SK-N-SH (cell line): ENCODE measurements at places on chromosomes 5 and 9.

GRCh38 chr5:43604699-43605098, 1.7 kb downstream of the NNT start:
- no peak overlapping the region for H3K4me3 ChIP-seq
- no peak for DNase-seq
- H3K27me3 ChIP-seq = no peaks in the 10 kb centered on the region
- peaks cover 4% of the 10 kb centered on the region for H3K36me3 ChIP-seq
- H3K4me1 ChIP-seq = peaks cover 15% of the 10 kb centered on the region

DNA sequence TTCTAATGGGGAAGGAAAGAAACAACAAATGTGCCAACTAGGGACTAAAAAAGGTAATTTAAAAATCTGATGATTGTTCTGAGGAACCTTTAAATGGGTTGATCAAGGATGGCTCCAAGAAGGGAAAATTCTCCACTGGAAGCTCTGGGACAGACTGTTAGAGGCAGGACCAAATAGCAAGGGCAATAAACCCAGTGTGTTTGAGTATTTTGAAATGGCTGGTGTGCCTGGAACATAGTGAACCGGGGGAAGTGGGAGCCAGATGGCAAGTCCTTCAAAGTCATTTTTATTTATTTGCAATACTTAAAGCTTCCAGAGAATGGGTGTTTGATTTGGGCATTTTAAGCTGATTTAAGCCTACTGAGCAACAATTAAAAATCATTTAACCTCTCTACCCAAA, 587.7 kb upstream of the MEF2C start:
- no peaks in the 10 kb centered on the region; the same call in 1 of the 2 replicates for H3K4me1 ChIP-seq
- no peak overlapping the region for H3K27ac ChIP-seq
- H3K4me3 ChIP-seq = no peak overlapping the region
- no peaks in the 10 kb centered on the region for H3K36me3 ChIP-seq

DNA sequence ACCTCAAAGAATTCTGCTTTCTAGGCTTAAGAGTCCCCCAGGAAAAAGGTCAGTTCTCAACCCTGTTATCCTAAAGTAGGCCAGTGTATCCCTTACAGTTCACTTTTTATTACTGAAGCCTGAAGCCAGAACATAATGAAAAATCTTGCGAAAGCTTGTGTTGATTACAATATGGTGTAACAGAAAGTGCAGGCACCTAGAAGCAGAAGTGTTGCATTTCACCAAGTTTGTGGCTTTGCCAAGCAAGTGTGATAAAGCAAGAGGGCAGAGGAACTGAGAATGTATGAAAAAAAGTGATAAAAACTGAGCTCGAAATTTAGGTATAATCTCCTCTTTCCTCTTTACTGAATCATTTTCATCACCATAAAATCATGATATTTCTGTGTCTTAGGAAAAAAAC, 26.2 kb downstream of the AGTPBP1 start:
- no peaks in the 10 kb centered on the region for H3K4me1 ChIP-seq
- no peak overlapping the region for H3K4me3 ChIP-seq
- no peaks in the 10 kb centered on the region for H3K27me3 ChIP-seq
- DNase-seq = no peak
- H3K36me3 ChIP-seq = no peaks in the 10 kb centered on the region
- no peak overlapping the region for H3K27ac ChIP-seq

- DNase-seq = no peak
- no peak overlapping the region for H3K27ac ChIP-seq
- H3K4me1 ChIP-seq = peaks cover 46% of the 10 kb centered on the region
- no peaks in the 10 kb centered on the region; the same call in 1 of the 2 replicates for H3K27me3 ChIP-seq
Measured at GRCh38 chr5:14591548-14591947, 10.0 kb downstream of the OTULINL start.

GRCh38 chr9:131995382-131995781, 84.3 kb downstream of the MED27 start:
- H3K36me3 ChIP-seq = peaks cover 2% of the 10 kb centered on the region; the same call in 1 of the 2 replicates
- DNase-seq = no peak
- no peak overlapping the region for H3K4me3 ChIP-seq
- no peaks in the 10 kb centered on the region for H3K27me3 ChIP-seq
- H3K27ac ChIP-seq = no peak overlapping the region

DNA sequence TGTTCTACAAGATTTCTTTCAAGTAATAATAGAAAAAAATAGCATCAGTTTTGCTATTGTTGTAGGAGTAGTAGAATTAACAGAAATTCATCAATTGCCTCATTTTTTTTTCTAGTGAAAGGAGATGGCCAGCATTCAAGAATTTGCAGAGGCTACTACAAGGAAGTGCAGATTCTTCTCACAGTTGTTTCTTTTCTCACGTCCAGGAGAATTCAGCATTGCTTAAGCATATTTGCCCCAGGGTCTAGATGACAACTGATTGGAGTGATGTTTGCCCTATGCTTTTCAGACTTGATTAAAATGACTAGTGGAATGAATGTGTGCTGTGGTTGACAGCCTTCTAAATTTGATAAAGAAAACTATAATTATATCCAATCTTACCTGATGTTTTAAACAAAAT, 46.6 kb upstream of the SLC12A2 start:
- H3K4me3 ChIP-seq = no peak overlapping the region
- H3K27me3 ChIP-seq = no peaks in the 10 kb centered on the region
- H3K36me3 ChIP-seq = peaks cover 8% of the 10 kb centered on the region
- no peak for DNase-seq
- H3K4me1 ChIP-seq = peaks cover 3% of the 10 kb centered on the region
- no peak overlapping the region for H3K27ac ChIP-seq

GRCh38 chr5:157543825-157544622, 31.6 kb downstream of the ADAM19 start:
- no peak overlapping the region for H3K4me3 ChIP-seq
- H3K36me3 ChIP-seq = no peaks in the 10 kb centered on the region; the same call in 1 of the 2 replicates
- DNase-seq = no peak
- H3K4me1 ChIP-seq = peaks cover 13% of the 10 kb centered on the region
- H3K27me3 ChIP-seq = no peaks in the 10 kb centered on the region
- peak overlapping the region; percentile 76; the same call in 1 of the 2 replicates for H3K27ac ChIP-seq

DNA sequence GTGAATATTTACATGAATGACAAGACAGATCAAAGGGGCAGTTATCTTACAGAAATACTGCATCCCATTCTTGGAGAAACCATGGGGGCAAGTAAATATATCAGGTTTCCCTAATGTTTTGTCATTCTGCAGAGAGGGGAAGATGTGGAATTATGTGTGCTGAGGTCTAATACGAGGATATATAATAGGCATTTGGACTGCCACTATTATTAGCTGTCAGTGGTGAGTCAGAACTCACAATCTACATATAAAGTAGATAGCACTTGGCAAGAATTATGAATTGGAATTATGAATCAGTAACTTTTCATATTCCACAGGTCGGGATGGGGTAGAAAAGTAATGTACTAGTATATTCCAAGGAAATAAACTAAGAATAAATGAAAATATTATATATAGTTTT, 121.7 kb downstream of the GIN1 start:
- peaks cover 54% of the 10 kb centered on the region for H3K36me3 ChIP-seq
- H3K27me3 ChIP-seq = no peaks in the 10 kb centered on the region
- DNase-seq = no peak
- H3K4me3 ChIP-seq = no peak overlapping the region
- no peak overlapping the region for H3K27ac ChIP-seq

GRCh38 chr5:131281133-131281867, 17.4 kb downstream of the CDC42SE2 start:
- H3K27me3 ChIP-seq = no peaks in the 10 kb centered on the region
- no peak for DNase-seq
- no peak overlapping the region for H3K4me3 ChIP-seq
- H3K27ac ChIP-seq = peak overlapping the region; percentile 18
- H3K36me3 ChIP-seq = no peaks in the 10 kb centered on the region

- H3K27ac ChIP-seq = no peak overlapping the region
- no peaks in the 10 kb centered on the region for H3K36me3 ChIP-seq
- no peaks in the 10 kb centered on the region for H3K4me1 ChIP-seq
- peaks cover 77% of the 10 kb centered on the region for H3K27me3 ChIP-seq
- DNase-seq = no peak
Measured at GRCh38 chr5:2752059-2752820, 763 bp upstream of the IRX2 start.

DNA sequence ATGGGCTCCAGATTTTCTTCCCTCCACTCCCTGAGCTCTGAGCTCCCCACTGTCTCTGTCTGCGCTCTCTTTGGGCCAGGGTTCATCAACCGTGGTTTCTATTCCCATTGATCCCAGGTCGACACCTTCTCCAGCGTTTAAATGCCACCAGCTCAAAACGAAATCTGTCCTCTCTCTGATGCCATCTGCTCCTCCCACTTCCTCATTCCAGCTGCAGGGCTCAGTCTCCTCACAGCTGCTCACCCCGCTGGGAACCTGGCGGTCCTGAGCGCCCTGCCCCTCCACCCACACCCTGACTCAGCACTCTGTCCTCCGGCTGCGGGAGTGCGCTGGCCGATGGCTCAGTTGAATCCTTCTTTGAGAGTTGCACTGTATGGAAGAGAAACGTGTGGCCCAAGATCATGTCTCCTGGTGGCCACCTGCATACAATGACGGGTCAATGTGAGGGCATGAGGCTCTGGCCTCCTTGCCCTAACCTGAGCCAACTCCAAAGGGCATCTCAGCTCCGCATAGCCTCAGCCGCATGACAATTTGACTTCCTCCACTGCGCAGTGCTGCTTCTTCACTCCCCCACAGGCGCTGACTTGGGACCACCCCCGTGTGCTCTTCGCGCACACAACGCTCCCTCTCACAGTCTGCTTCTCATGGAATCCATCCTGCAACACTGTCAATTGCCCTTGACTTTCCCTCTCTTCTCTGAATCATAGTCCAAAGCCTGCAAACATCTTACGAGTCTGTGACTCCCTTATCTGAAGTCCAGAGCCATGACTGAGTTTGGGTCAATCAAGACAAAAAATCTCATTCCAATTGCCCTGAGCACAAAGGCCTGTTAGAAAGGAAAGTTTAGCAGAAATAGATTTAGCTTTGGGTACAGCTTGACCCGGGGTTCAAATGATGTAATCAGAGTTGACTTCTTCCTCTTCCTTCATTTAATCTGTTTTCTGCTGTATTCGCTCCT, 82.4 kb downstream of the PTCH1 start:
- no peak overlapping the region for H3K27ac ChIP-seq
- H3K4me1 ChIP-seq = no peaks in the 10 kb centered on the region
- no peak overlapping the region for H3K4me3 ChIP-seq
- no peak for DNase-seq
- H3K36me3 ChIP-seq = no peaks in the 10 kb centered on the region

DNA sequence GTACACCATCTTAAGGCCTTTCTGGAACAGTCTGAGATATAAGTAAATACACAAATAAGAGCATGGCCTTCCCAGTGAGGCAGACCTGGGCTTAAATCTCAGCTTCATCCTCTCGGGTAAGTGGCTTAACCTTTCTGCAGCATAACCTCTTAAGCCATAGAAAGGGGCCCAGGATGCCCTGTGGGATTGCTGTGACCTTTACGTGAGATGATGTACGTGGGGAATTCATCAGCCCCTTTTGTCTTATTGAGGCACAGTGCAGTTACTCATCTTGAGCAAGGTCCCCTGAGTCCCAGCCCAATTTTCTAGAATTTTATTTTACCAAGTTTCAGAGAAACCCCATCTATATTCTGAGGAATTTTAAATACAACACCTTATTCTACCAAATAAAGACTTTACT, 92.2 kb downstream of the PDE8B start:
- no peaks in the 10 kb centered on the region; the same call in 1 of the 2 replicates for H3K27me3 ChIP-seq
- no peak overlapping the region for H3K4me3 ChIP-seq
- no peak overlapping the region for H3K27ac ChIP-seq
- DNase-seq = no peak
- peaks cover 26% of the 10 kb centered on the region; the same call in 1 of the 2 replicates for H3K4me1 ChIP-seq

DNA sequence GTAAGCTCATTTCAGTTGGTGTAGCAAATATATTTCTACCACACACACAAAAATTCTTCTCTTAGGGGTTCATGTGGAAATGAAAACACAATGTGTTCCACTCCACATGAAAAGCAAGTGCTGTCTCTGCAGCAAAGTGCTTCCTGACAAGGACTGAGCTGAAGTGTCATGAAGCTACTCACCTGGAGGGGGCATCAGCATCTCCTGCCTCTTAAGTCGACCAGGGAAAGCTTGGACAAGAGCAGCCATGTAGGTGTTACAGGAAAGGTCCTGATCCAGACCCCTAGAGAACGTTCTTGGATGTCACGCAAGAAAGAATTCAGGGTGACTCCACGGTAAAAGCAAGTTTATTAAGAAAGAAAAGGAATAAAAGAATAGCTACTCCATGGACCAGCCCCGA, 62.8 kb downstream of the SV2C start:
- no peaks in the 10 kb centered on the region for H3K27me3 ChIP-seq
- no peak for DNase-seq
- H3K36me3 ChIP-seq = peaks cover 1% of the 10 kb centered on the region; the same call in 1 of the 2 replicates
- peaks cover 30% of the 10 kb centered on the region for H3K4me1 ChIP-seq

- no peaks in the 10 kb centered on the region for H3K36me3 ChIP-seq
- H3K27me3 ChIP-seq = peaks cover 7% of the 10 kb centered on the region
Measured at GRCh38 chr9:68913054-68913453, 100.9 kb downstream of the PRKACG start.

GRCh38 chr9:75147638-75148037, 59.3 kb downstream of the OSTF1 start:
- no peak for DNase-seq
- H3K4me1 ChIP-seq = no peaks in the 10 kb centered on the region; the same call in 1 of the 2 replicates
- no peaks in the 10 kb centered on the region for H3K27me3 ChIP-seq
- peak overlapping the region; percentile 85 for H3K27ac ChIP-seq
- peaks cover 8% of the 10 kb centered on the region for H3K36me3 ChIP-seq
- no peak overlapping the region for H3K4me3 ChIP-seq

- DNase-seq = no peak
- H3K27me3 ChIP-seq = no peaks in the 10 kb centered on the region
- H3K27ac ChIP-seq = no peak overlapping the region
- H3K36me3 ChIP-seq = no peaks in the 10 kb centered on the region
- H3K4me3 ChIP-seq = no peak overlapping the region
Measured at GRCh38 chr9:16387382-16387781, 483.1 kb downstream of the BNC2 start.

DNA sequence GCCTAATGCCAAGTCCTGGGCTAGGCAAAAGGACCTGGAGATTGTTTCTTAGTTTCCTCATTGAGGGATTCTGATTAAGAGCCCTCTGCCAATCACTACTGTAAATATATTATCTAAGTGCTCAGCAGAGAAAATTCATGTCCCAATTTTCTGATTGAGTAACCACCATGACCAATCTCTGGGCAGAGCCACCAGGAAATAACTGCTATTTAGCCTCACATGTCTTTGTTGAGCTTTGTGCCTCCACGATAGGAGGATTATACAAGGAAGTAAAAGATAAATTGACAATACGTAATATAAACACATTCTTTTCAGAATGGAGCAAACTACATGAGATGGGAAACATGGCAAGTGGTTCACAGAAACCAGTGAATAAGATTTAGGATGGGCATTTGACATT, 396.1 kb upstream of the PAPPA start:
- H3K4me3 ChIP-seq = no peak overlapping the region
- H3K27ac ChIP-seq = no peak overlapping the region
- no peaks in the 10 kb centered on the region for H3K4me1 ChIP-seq
- DNase-seq = no peak
- H3K36me3 ChIP-seq = no peaks in the 10 kb centered on the region

- no peaks in the 10 kb centered on the region for H3K36me3 ChIP-seq
- H3K4me3 ChIP-seq = no peak overlapping the region
- H3K27ac ChIP-seq = no peak overlapping the region
- no peak for DNase-seq
- no peaks in the 10 kb centered on the region; the same call in 1 of the 2 replicates for H3K4me1 ChIP-seq
Measured at GRCh38 chr5:140010798-140011197, 32.3 kb downstream of the NRG2 start.

GRCh38 chr5:158390577-158390976, 531.6 kb upstream of the CLINT1 start:
- H3K4me1 ChIP-seq = peaks cover 2% of the 10 kb centered on the region; the same call in 1 of the 2 replicates
- no peak overlapping the region for H3K27ac ChIP-seq
- no peaks in the 10 kb centered on the region for H3K36me3 ChIP-seq
